Keratinocyte (primary cell): ENCODE measurements at places on chromosomes 2 and 18. TPM values are rescaled to one million over a fixed set of nuclear protein-coding genes. Genes with fewer than 3 reads are reported as not detected.

PSD4 gene
- 10.4 to 17.3 TPM (median 11.1 TPM) in 3 replicates for polyA plus RNA-seq

- DNase-seq, result no peak
These were observed 273.3 kb downstream of the NDUFA10 start for GRCh38 chr2:239751679-239752355.

DNA sequence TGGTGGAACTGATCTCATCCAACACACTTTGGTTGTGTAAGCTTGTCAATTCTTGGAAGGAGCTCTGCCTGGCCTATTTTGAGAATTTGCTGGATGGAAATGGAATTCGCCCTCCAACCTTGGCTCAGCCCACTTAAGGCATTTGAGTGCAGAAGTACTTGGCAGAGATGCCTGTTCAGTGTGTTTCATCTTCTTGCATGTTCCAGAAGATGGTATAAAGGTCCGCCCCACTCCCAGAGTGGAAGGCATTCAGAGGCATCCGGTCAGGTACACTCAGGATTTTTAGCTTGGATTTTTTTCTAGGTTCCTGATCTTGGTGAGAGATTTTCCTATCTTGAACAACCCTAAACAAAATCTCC lies 61.3 kb upstream of the TXNDC2 start:
- no peak for DNase-seq

NT5C1B gene
- polyA plus RNA-seq, result not detected in 3 replicates

EDAR gene
- 0.21 to 0.27 TPM (median 0.27 TPM) in 3 replicates for polyA plus RNA-seq

GRCh38 chr2:127901339-127902056 lies 15.7 kb upstream of the AMMECR1L start:
- DNase-seq, result no peak

MALT1 gene
- 32.4 to 52.1 TPM (median 35.2 TPM) in 3 replicates for polyA plus RNA-seq

GRCh38 chr2:7450188-7450832 lies 533.1 kb downstream of the RNF144A start:
- no peak for DNase-seq

DNA sequence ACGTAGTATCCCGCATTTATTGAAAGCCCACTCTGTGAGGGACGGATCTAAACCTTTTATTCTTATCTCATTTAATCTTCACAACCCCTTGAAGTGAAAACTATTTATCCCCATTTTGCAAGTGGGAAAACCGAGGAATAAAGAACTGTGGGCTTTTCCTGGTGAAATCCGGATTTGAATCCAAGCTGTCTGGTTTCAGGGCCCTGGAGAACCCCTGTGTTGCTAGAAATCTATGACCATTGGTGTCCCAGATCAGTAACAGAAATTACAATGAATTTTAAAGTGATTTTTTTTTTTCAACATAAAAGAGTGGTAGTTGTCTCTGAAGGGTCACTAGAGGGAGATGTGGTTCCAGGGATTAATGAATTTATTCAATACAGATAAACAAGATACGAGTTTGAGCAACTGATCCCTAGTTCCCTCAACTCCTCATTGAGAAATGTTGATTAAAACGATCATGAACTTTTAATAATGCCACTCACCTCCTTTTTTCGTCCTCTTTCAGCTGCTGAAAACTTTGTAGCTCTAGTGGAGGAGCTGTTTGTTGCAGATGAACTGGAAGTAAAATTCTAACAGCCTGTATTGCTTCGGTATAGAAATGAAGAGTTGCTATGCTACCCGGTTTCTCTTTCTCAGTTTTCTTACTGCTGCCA lies 940 bp downstream of the XRCC5 start:
- no peak for DNase-seq

- no peak for DNase-seq
These were observed 55.0 kb downstream of the KIF1A start for GRCh38 chr2:240765007-240765406.

GRCh38 chr2:239926587-239927232 lies 98.4 kb downstream of the NDUFA10 start:
- no peak for DNase-seq

GRCh38 chr2:68854476-68854875 lies 16.7 kb downstream of the BMP10 start:
- no peak for DNase-seq
